Thoracic aorta (tissue), 2 donors: ENCODE measurements at places on chromosomes 13 and 19.

- DNase-seq = no peak
These were observed 5.5 kb upstream of the ZNF428 start for GRCh38 chr19:43624933-43625332.

GRCh38 chr13:42114912-42115311 lies 66.5 kb downstream of the DGKH start:
- no peak for DNase-seq

GRCh38 chr13:73060251-73061160 lies 1.7 kb downstream of the KLF5 start:
- no peak for DNase-seq

DNA sequence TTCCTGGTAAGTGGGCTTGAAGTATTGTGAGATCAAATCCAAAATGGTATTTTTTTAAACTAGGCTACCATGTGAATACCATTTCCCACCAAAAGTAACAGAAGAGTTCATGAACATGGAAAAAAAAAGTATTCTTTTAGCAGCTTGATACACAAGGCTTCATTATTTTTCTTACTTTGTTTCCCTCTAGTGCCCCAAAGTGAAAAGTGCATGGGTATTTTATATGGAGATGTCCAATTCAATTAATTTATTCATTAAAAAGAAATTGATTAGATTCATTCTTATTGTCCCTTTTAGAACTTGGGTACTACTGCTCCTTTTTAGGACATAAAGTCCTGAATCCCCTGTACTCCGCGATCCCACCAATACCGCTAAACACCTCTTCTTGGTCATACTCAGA lies 28.6 kb upstream of the SCEL start:
- no peak for DNase-seq

DNA sequence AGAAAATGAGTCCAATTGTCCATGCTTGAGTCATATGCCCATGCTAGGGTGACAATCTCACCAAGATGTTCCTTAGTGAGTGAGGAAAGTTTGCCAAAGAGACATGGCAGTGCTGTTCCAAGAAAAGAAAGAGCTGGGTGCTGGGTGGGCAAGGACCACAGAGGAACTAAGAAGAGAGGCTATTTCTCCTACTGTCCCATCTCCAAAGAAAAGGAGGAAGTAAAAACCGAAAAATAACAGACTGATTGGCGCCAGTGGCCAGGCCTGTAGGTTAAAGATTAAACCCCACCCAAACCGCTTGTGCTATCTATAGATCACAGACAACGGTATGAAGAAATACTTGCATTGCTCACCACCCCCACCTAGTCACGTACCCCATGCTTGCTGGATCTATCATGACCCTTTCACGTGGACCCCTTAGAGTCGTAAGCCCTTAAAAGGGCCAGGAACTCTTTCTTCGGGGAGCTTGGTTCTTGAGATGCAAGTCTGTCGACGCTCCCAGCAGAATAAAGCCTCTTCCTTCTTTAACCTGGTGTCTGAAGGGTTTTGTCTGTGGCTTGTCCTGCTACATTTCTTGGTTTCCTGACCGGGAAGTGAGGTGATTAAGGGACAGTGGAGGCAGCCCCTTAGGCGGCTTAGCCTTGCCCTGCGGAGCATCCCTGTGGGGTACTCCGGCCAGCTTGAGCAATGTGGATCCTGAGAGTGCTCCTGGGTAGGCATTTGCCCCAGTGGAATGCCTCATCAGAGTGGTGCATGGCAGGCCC lies 606.5 kb downstream of the UQCRFS1 start:
- DNase-seq = no peak

DNA sequence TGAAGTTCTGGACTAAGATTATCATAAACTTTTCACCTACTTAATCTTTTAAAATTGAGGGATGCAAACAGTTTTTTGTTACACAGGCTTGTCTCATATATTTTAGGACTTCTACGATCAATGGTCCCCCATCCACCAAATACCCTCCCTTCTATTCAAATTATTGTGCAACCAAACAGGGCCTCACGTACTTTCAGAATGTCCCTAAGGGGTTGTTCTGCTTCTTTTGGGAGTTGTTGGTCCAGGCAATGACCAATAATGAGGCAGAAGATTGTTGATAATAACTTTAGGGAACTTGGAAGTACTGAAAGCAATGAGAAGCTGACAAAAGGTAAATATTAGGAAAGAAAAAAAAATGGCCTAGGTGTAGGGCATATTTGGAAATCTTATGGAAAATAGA lies 2.9 kb downstream of the DNAJC15 start:
- DNase-seq = no peak

DNA sequence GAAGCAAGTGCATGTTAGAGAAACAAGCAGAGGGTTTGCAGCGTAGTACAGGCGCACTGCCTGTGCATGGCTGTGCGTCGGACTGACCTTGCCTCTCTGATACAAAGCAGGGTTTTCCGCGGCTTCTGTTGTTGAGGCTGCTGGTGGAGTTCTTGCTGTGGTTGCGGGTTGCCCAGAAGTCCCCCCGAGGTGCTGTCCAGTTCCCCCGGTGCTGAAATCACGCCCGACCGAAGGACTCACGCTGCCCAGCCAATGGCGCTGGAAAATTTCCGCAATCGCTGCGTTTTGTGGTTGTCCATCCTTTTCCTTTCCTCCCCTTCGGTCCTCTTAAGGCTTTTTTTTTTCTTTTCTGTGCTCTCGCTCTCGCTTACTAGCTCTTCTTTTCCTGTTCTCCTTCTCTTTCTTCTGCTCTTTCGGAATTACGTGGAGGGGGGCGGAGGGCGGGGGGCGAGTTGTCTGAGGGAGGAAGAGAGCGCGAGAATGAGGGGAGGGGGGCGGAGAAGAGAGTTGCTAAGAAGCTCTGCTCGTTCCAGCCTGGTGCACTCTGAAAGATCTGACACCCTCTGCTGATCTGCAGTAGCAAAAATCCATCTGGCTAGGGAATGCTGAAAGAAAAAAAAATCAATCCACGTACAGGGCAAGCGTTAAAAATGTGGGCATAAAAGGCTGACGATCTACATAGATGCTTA lies at the start of gene SLITRK1:
Gene SLITRK1 (minus strand): TSS at position 558 of the 689 bp plus-strand sequence. CDS start 967 bp downstream, outside the sequence.
- no peak for DNase-seq

- no peak for DNase-seq
These were observed 23.2 kb downstream of the ZNRF4 start for GRCh38 chr19:5478241-5478924.

- DNase-seq = no peak
These were observed 1307.9 kb downstream of the UQCRFS1 start for GRCh38 chr19:27905074-27905473.

GRCh38 chr13:31278869-31279268 lies 79.1 kb downstream of the B3GLCT start:
- no peak for DNase-seq

GRCh38 chr19:54469496-54469934 lies 3.6 kb downstream of the CDC42EP5 start:
- no peak for DNase-seq

GRCh38 chr13:34913040-34913439 lies 29.0 kb upstream of the NBEA start:
- DNase-seq = no peak
